ENCODE measurements at places on chromosomes 4 and X.

GRCh38 chr4:55763996-55764395, 55.6 kb upstream of the EXOC1L start:
- no peak for DNase-seq

DNA sequence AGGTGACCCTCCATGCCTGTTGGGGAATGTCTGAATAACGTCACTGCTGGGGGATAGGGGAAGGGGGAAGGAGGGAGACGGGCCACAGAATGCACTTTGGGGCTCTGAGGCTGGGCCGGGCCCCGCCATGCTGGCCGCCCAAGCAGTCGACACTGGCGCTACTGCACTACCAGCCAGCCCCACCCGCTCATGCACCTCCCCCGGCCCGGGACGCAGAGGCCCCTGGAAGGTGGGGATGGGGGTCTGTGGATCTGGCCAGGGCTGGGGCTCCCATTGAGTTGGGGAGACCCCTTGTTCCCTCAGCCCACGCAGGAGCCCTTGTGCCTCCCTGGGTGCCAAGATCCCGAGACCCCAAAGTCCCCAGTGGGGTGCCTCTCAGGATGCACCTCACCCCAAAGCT, 17.8 kb downstream of the FLNA start:
- DNase-seq: no peak

GRCh38 chr4:127772769-127773671, 9.1 kb upstream of the HSPA4L start:
- DNase-seq: no peak

- DNase-seq: no peak
Observed at GRCh38 chr4:152825336-152825735, 45.6 kb downstream of the ARFIP1 start.

DNA sequence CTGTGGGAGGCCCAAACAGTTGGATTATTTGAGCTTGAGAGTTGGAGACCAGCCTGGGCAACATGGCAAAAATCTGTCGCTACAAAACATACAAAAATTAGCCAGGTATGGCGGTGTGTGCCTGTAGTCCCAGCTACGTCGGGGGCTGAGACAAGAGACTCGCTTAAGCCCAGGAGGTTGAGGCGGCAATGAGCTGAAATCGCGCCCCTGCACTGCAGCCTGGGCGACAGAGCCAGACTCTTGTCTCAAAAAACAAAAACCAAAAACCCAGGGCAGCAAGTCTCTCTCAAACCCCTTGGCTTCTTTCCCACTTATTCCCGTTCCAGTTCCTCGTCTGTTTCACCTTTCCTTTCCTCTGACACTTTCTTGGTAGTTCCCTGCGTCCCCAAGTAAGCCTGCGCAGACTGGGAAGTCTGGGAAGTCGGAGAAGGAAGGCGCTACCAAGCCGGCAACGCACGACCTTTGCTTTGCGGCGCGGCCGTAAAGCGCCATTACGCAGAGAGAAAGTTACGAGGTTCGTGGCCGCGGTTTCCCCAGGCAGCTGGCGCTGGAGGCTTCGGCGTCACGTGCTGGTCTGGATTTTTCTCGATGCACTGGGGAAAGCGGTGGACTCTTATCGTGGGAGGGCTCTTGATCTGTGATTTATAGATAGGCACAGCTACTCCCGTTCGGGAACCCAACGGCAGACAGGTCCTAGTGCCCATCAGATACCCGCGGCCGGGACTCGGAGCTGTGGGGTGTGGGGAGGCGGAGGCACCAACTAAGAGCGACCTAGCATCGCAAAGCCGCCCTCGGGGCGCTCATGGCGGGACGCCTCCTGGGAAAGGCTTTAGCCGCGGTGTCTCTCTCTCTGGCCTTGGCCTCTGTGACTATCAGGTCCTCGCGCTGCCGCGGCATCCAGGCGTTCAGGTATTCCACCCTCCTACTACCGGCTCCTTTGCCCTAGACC, at the start of gene NUDT9:
NUDT9 (plus strand) TSS at position 470 of the 949 bp plus-strand sequence; CDS start at position 803, 333 bp downstream.
- DNase-seq: peak; percentile 82

DNA sequence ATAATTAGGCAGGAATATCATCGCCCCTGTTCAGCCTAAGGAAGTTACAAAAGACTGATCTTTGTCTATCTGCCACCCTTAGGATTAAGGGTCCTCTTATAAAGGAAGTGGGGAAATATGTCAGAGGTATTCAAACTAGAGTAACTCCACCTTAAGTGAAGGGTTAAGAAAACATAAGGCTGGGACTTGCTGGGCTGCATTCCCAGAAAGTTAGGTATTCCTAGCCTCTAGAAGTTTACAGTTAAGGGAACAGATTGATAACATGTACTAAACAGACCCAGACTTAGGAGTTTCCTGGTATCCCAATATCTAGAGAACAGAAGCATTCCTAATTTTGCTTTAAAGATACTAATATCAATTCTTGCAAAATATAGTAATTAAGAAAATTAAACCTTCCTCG, 6.0 kb downstream of the CXCL2 start:
- DNase-seq: no peak

DNA sequence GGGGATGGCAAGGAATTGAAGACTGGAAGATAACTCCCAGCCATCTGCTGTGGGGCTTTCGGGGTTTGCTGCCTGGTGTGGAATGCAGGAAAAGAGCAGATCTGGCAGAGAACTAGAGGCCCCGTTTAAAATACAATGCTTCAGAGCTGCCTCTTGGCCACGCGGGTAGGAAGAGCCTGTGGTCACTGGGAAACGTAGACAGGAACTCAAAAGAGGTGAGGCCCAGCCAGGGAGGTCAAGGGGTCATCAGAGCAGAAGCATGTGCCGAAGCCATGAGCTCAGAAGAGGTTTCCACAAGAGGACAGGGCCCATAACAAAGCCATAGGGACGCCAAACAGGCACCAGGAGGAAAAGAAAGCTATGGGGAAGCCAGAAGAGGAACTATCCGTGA, 14.5 kb upstream of the STS start:
- DNase-seq: no peak

- DNase-seq: no peak
Observed at GRCh38 chrX:10130354-10130753, 26.4 kb upstream of the CLCN4 start.

DNA sequence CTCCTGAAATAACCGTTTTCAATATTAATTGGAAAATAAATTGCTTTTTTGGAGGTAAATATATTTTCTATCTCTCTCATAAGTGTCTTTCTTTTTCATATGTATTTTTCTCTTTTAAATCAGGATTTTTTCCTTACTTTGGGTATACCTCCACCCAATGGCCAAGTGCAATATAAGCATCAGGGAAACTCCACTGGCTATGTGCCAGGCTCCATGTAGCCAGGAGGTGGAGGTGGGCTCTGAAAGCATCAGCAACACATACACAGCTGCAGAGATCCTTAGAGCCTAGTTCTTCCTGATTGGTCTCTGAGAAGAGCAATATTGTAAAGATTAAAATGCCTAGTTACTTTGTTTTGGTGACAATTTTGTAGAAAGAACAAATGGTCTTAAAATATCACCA, 3.4 kb downstream of the GABRA2 start:
- DNase-seq: no peak

- DNase-seq: no peak
Observed at GRCh38 chr4:6011686-6012085, 6.5 kb downstream of the C4orf50 start.

DNA sequence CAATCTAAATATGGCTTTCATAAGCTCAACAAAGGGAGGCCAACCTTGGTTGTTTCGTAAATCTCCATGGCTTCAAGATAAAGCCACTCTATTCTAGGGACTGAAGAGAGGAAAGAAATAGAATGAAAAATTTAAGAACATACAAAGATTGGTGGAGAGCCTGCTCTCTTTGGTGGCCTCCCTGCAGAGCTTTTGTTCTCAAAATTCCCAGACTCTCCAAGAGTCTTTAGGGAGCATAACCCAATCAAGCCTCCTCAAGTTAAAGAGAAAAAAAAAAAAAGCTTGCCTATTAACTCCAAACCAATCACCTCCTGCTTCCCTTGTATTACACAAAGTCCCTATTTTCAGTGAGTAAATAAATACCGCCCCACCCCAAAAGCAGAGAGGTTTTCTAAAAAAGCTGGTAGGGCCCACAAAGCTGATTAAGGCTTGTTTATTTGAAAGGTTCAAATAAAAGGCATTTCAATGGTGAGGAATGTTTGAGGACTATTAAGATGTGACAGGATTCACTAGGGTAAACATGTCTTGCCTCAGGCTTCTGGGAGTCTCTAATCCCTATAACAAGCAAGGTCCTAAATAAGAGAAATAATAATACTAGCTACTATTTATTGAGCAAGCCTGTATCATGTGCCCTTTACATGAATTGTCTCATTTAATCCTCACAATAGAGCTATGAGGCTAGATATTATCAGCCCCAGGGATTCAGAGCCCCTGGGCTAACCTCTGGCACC, 71.6 kb downstream of the GPC3 start:
- DNase-seq: no peak

DNA sequence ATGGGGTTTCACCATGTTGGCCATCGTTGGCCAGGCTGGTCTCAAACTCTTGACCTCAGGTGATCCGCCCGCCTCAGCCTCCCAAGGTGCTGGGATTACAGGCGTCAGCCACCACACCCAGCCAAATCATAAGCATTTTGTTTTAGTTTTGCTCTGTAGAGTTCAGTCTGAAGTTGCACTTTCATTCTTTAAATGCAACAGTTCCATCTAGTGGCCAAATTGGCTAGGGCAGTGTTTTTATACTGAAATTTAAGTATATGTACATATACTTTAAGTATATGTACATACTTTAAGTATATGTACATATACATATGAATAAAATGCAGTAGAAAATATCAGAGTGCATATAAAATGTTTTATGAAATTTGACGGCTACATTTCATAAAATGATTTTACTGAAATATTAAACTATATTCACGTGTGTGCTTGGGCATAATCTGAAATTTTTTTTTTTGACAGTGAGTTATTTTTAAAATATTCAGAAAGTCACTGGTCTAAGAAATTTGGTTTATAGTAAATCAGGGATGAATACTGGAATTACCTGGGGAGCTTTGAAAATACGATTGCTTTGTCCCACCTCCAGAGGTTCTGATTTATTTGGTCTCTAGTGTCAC, 145.5 kb downstream of the NWD2 start:
- DNase-seq: no peak

GRCh38 chr4:185541251-185541727, 6.0 kb upstream of the PDLIM3 start:
- no peak for DNase-seq

- no peak for DNase-seq
Observed at GRCh38 chr4:153233761-153234371, 29.6 kb downstream of the TRIM2 start.

GRCh38 chr4:161186012-161186411, 977.8 kb downstream of the FSTL5 start:
- DNase-seq: no peak
